Cardiac fibroblast (primary cell): ENCODE measurements at places on chromosomes 12 and 14.

- DNase-seq, result no peak
Observed at GRCh38 chr12:103829092-103829491, 11.9 kb downstream of the NT5DC3 start.

DNA sequence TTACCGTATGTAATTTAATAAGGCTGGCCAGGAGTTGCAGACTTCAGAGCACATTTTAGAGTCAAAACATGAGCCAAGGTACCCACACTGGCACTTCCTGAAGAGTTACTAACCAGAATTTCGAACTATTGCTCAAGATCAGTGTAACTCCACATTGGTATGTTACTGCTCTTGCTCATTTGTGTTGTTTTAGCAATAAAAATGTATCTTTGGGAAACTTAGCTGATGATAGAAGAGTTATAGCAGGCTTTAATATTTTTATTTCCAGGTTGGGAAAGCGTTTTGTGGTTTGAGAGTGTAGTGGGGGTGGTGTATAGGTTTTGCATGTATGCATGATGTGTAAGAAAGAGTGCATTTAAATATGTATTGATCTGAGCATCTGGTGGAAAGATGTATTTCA is 96.6 kb downstream of the SCN8A start:
- DNase-seq, result peak; percentile 79

DNA sequence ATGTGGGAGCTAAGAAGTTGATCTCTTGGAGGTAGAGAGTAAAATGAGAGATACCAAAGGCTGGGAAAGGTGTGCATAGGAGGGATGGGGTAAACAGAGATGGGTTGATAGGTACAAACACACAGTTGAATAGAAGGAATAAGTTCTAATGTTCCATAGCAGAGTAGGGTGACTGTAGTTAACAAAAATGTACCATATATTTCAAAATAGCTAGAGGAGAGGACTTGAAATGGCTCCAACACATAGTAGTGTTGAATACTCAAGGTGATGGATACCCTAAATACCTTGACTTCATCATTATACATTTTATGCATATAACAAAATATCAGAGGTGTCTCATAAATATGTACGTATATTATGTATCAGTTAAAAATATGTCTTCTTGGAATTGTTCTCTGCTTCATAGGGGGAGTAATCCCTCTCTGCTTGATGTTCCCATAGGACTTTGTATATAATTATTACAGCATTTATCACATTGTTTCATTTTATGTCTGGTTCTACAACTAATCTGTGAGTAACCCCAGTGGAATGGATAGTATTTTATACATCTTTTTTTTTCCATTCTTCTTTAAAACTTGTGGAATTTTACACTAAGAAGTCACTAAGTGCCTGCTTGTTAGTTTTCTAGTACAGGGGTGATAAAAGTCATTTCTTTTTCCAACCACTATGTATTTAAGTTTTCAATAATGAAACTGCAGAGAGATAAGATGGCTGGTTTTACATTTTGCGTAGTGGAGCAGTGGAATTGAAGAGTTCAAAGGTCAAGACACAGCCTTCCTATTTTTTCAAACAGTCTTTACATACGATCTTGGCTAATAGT is 1940.0 kb upstream of the SEL1L start:
- peak; percentile 20 for DNase-seq

- no peak for DNase-seq
Observed at GRCh38 chr12:12230275-12230674, 36.6 kb downstream of the LRP6 start.

GRCh38 chr14:98728836-98729235 is 543.2 kb downstream of the BCL11B start:
- no peak for DNase-seq

DNA sequence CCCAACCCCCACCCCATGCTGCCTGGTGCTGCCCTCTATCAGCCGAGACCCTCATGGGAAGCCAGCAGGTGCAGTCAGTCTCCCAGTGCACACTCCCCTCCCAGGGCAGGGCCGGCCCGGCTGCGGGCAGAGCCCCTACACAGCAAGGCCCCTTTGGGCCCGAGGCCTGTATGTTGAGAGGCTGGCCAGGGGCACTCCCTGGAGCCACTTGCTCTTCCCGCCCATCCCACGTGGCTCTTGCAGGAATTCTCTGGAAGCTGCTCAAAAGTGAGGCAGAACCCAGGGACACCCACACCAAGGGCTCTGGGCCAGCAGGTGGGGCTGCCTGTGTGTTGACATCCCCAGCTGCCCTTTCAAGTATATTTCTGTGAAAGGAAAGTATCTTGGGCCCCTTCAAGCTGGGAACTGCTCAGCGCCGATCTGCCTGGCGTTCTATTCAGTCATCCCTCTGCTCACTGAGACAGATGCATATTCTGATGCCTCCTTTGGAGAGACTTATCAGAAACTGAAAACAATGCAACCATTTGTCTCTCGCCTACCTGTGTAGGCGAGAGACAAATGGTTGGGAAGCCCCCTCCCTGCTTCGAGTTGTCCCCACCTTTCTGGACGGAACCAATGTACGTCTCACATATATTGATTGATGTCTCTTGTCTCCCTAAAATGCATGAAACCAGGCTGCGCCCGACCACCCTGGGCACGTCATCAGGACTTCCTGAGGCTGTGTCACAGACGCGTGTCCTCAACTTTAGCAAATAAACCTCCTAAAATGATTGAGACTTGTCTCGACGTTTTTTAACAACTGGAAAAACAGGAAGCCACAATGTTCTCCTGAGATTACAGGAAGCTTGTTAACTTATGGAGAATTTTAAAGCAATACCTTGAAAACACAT is 6.0 kb downstream of the GPR132 start:
- DNase-seq, result no peak

GRCh38 chr14:32382704-32383103 is 53.6 kb downstream of the AKAP6 start:
- peak; percentile 45 for DNase-seq

GRCh38 chr12:132290203-132290540 is 39.2 kb downstream of the GALNT9 start:
- DNase-seq, result no peak

DNA sequence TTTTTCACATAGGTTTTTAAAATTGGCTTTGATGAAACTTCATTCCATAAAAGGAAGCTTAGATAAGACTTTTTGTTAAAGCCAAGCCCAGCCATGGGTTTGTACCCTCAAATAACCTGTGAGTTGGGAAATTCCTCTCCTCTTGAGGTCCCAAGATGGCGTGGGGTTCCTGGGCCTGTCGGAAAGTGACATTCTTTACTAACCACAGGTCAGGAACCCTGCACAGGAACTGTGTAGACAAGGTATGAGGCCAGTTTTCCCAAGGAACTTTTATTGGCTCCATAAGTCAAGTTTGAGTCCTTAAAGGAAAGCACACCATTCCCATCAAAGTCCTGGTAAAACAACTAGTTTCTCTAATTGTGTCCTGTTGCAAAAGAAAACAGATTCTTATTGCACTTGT is 65.0 kb upstream of the AMN start:
- DNase-seq, result no peak

- peak; percentile 54 for DNase-seq
Observed at GRCh38 chr14:73223049-73223448, 14.3 kb upstream of the PAPLN start.
